ENCODE measurements at places on chromosomes 7 and 10.

GRCh38 chr10:82643601-82644000, 768.6 kb downstream of the NRG3 start:
- no peak for DNase-seq

DNA sequence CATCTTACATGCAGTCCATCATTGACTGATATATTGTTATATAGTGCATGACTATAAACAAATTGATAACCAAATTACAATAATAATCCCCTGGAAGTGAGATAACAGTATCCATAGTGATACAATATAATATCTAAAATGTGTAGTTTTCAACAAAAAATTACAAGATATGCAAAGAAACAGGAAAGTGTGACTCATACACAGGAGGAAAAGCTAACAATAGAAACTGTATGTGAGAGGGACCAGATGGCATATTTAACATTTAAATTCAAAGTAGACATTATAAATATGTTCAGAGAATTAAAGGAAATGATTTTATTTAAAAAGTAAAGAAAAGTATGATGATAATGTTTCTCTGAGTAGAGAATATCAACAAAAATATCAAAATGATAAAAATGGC, 8.0 kb downstream of the OR9A2 start:
- DNase-seq, result no peak

GRCh38 chr7:45583296-45583695, 9.1 kb downstream of the ADCY1 start:
- DNase-seq, result no peak

- no peak for DNase-seq
These were observed 6.6 kb downstream of the C10orf90 start for GRCh38 chr10:126663880-126664279.

DNA sequence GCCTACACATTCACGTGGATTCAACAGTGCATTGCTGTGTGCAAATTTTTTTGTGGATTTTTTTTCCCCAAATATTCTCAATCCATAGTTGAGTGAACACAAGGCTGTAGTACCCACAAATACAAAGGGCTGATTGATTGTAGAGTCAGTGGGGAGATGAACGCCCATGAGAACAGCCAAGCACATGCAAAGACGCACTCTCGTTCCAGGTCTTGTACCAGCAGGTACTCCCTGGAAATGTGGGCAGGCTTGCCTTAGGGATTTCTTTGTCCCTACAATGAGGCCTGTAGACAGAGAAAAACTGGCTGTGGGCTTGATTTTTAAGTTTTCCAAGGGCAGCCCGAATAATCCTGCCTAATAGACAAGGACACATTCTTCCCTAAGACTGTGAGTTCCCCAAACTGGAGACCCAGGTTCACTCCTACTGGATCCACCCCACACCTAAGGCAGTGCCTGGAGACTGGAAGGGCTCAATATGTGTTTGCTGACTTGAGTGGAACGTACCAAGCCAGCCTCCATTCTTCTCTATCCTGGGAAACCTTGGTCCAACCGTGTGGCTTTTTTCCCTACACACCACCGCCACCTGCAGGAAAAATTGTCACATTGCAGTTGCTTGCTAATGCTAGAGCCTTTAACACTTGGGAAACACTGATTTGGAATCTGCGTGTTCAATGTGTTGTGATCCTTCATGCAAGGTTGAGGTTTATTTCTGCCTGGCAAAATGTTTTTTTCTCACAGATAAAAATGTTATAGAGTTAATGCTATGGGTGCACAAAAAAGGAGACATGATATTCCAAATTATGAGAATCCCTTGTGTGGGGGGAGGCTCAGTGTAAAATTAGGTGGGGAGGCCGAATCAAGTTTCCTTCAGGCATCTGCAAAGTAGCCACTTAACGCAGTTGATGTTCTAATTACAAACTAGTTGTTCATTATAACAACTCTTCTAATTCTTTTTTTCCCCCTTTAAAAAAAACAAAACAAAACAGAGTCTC, 49.3 kb downstream of the PPP1R17 start:
- no peak for DNase-seq

DNA sequence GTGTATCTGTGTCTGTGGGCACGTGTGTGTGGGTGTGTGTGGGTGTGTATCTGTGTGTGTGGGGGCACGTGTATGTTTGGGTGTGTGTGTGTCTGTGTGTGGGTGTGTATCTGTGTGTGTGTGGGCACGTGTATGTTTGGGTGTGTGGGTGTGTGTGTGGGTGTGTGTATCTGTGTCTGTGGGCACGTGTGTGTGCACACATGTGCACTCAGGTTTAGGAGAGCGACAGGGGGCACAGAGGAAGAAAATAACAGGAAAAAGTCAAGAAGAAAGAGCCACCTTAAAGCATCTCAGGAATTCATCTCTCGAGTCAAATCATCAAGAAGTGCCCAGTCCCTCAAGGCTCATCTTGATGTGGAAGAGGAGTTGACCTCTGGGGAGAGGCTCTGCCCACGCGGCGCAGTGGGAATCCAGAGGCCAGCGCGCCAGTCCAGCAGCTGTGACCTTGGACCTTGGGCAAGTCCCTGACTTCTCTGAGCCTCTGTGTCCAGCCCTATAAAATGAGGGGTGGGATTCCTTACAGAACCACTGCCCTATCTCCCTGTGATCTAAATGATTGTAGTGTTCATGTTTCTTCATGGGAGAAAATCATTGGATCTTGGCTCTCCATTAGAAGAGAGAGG, 147.8 kb downstream of the RGS10 start:
- no peak for DNase-seq

DNA sequence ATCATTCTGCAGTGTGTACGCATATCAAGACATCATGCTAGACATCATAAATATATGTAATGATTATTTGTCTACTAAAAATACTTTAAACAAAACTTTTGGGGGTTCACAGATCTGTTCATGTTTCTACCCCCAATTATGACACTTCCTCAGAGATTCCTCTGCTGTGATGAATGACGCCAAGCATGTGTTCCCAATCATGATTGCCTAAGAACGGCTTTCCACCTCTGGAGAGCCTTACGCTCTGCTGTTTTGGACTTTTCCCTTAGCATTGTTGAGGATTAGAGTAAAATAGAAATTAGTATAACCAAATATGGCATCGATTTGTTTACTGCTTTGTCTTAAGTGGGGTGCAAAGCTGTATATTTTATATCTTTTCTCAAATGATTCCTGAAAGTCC, 236.3 kb upstream of the IGFBP3 start:
- no peak for DNase-seq

- no peak for DNase-seq
These were observed 23.5 kb downstream of the RHOBTB1 start for GRCh38 chr10:60920479-60920878.

GRCh38 chr7:155395176-155395797, 62.6 kb upstream of the EN2 start:
- no peak for DNase-seq
